ENCODE measurements at places on chromosomes 6 and 20.

- DNase-seq, result no peak
Observed at GRCh38 chr6:29424168-29424567, 9.4 kb downstream of the OR12D1 start.

DNA sequence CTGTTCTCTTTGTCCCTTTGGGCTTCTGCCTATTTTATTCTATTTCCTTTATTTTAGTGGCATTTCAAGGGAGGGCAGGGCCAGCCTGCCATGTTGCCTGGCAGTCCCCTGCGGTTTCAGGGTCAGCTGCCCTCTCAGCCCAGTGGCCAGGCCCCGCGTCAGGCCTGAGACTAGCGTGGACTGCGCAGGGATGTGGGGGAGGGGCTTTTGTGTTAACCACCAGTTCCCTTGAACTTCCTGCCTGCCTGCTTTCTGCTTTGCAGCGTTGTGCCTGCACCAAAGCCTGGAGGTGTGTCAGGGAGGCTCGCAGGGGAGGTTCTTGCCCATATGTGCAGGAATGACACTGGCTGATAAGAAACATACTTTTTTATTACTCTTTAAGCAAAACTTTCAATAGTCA is 157.6 kb downstream of the SLC35B3 start:
- DNase-seq, result no peak

- no peak for DNase-seq
Observed at GRCh38 chr6:38984723-38985122, 63.9 kb upstream of the GLP1R start.

DNA sequence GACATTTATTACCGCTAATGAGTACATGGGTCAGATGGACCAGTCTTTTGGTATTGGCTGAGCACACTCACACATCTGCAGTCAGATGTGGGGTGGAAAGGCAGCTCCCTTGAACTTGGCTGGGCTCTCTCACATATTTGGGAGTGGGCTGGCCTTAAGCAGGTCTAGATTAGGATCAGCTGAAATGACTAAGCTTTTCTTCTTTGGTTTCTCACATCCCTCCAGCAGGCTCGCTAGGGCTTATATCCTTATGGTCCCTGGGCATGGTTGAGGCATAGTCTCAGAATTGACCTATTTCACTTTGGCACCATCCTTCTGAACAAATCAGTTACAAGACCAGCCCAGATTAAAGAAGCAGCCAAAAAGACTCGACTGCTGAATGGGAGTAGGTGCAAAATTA is 14.4 kb upstream of the PLCB1 start:
- no peak for DNase-seq

DNA sequence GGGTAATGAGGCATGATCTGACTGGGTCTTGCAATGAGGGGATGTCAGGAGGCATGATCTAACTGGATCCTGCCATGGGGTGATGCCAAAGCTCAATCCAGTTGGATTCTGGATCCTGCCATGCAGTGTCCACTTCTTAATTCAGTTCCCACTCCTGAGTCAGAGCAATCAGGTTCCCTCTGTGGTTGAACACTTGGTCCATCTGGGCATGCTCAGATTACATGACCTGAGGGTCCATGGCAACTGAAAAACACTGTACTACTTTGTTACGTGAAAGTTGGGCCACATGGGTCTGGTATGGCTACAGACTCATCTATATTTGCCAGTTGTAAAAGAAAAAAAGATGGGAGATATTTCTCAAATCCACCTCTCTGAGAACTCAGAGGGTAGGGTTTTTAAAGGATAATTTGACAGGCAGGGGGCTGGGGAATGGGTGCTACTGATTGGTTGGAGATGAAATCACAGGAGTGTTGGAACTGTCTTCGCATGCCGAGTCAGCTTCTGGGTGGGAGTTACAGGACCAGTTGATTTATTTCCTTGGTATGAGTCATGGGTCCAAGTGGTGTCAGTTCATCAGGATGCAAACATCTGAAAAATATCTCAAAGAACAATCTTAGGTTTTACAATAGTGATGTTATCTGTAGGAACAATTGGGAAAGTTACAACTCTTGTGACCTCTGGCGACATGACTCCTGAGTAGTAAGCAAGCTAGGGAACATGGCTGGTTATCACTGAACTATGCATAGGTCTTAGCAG is 21.6 kb downstream of the C6orf163 start:
- DNase-seq, result no peak

- DNase-seq, result no peak
Observed at GRCh38 chr6:156760377-156760776, 16.8 kb upstream of the ARID1B start.

DNA sequence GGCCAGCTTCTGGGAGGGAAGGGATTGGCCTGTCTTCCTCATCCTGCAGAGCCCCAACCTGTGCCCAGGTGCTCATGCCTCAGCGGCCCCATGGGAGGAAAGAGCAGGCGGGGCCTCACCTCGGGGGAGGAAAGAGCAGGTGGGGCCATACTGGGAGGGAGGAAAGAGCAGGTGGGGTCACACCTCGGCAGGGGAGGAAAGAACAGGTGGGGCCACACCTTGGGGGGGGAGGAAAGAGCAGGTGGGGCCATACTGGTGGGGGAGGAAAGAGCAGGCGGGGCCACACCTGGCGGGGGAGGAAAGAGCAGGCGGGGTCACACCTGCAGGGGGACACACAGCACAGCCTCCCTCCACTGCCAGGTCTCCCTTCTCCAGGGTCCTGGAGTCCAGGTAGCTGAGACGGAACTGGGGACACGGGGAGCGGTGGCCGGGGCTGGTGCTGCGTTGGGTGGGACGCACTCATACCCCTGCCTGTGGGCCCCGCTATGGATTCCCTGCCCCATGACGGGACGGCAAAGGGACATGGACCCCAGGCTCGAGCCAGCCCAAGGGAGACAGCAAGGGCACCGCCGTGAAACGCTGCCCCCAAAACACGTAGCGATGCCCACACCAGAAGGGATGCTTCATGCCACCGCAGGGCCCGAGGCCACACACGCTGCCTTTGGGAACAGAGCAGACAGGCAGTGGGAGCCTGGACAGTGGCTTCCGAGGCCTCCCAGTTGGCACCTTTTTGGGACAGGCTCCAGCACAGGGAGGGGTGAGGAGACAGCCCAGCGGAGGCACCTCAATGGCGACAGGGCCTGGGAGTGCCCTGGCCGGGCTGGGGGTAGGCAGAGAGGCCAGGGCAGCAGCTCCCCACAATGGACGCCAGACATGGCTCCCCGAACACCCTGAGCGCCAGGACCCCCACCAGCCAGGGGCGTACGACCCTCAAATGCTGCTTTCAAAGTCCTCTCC is 43.3 kb upstream of the CHRNA4 start:
- no peak for DNase-seq

GRCh38 chr20:62603021-62603906 is 39.0 kb upstream of the SLCO4A1 start:
- DNase-seq, result peak; percentile 70

- no peak for DNase-seq
Observed at GRCh38 chr20:17613328-17614175, 43.7 kb downstream of the DSTN start.

DNA sequence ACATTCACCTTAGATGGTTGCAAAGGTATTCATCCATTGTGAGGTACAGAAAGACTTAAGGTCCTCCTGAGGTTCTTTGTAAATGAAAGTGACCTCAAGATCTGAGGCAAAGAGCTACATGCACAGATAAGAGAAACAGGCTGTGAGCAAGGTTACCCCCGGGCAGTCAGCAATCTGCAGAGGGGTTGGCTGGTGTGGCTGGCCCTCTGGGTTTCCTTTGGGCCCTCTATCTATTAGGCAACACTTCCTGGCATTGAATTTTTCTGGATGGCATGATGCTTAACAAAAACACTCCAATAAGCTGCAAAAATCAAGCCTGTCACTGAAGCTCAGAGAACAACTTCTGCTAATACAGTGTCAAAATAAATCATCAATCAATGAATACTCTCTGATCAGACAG is 48.9 kb upstream of the RALGAPA2 start:
- no peak for DNase-seq

DNA sequence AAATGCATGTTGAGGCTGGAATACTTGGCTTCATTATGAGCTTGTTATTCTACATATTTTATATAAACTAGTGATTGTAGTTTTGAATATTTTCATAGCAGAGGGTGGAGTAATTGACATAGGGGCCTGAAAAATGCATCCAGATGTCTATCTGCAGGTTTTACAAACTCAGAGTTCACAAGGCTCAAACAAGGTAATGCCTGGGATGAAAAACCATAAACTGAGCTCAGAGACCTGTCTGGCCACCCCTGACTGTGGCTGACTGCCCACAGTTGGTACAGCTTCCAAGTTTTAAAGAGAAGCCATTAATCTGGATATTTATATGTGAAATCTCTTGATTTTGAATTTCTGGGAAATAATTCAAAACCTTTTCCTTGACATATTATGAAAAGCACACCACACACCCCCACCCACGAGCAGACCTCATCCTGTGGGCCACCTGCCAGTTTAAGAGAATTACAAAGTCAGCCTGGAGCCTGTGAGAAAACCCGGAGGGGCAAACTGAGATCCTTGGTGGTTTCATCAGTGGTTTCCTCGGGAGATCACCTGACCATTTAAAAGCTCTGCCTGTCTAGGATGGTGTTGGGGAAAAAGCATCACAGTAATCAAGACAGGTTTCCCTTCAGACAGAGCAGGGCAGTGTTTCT is 230.1 kb downstream of the SAMD5 start:
- DNase-seq, result no peak

DNA sequence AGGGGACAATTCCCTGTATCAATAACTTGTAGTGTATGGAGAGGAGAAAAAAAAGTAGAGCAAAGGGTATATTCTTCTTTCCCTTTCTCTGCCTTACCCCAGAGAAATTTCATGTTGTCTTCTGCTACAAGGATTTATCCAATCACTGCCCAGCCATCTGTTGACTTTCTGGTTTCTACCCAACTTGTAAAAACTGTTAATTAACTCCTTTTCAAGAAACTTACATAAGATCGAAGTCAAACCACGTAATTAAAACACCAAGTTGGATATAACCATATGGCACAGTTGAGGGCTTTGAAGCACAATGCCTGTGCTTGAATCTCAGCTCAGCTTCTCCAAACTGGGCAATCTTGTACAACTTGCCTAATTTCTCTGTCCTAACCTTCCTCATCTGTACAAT is 99.5 kb downstream of the MAN1A1 start:
- DNase-seq, result no peak

GRCh38 chr6:27542485-27542884 is 69.6 kb upstream of the ZNF184 start:
- no peak for DNase-seq

DNA sequence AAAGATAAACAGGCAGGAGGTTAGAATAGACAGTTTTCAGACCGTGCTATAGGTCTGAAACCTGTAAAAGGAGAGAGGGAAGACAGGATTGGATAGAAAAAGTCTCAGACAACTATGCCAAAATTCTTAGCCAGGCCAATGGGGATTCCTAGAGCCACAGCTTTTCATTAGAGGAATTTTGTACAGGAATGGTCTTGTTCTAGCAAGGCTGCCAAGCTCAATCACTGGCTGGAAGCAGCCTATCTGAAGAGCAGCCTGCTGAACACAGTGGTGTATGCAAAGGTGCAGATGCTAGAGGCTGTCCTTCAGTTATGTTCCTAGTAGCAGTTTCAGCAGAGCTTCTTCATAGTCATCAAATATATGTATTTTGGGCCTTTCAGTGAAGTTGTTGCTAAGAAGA is 313.1 kb downstream of the GRIK2 start:
- no peak for DNase-seq

DNA sequence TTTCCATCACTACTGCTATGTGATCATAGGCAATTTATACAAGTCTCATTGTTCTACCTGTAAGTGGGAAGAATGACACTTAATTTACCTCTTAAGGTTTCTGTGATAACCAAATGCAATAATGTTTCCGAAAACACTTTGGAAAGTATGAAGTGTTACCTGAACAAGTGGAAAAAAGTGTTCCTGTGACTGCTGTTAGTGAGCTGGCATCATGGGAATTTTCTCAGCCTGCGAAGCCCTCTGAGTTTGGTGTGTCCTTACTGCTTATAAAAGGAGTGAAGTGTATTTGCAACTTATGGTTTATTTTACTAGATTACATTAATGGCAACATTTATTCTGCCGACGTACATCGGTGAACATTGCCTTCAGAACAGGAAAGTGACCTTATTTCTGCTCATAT is 133.0 kb downstream of the AKAP7 start:
- DNase-seq, result no peak

DNA sequence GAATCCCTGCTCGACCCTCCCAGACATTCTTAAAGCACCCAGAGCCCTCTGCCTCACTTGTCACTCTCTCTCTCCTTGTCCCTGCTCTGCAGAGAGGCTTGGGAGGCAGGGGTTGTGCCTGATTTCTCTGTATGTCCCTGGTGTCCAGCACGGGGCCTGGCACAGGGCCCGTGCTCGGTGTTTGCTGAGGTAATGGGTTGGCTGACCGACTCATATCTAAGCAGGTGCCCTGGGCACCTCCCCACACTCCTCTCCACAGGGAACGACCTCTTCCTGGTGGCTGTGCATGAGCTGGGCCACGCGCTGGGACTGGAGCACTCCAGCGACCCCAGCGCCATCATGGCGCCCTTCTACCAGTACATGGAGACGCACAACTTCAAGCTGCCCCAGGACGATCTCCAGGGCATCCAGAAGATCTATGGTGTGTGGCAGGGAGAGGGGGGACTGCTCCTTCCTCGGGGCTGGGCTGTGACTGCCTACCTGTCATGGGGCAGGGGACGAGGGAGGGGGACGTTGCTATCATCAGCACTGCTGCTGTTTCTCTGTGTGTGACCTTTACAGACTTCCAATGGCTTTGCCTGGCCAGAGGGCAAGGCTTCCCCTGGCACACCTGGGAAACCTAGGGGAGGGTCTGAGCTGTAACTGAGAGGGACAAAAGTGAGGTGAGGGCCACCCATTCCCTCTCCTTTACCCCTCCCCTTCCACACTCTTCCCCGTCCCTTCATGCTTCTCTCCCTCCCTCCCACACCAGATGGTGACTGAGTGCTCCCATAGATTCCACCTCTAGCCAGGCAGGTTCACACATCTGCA is 14.2 kb downstream of the MMP24OS start:
- DNase-seq, result no peak

GRCh38 chr6:150435832-150436231 is 67.0 kb downstream of the IYD start:
- no peak for DNase-seq

DNA sequence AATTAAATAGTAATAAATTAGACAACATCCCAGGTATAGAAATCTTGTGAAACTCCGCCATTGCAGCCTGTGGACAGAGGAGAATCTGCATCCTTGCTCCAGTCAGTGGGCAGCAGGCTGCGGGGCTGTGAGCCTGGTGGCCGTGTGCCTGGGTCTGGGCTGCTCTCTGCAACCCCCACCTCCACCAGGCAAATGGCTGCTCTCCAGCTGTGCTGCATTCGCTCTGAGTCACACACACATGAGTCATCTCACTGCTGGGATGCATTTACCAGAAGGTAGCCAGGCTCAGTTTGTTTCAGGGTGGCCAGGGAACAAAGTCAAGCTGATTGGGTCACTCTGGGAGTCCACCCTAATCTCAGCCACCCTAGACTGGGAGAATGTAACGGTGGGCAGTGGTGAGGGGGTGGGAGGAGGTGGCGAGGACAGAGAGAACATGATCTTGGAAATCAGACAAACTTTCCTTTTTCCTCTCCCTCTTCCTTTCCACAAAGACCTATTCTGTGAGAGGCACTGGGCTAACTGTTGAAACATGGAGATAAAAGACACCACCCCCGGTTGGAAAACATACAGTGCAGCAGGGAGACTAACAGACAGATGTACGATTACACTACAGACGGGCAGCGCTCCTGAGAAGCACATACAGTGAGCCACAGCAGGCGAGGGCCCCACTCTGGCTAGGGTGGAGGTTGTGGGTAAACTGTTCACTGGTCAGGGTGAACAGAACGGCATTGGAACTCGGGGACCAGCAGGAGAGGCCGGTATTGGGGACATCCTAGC is 59.2 kb downstream of the TRAM2 start:
- DNase-seq, result peak; percentile 86
